Islet precursor cell (in vitro differentiated cells): ENCODE measurements at places on chromosomes 4 and X.

GRCh38 chr4:186297013-186297645 is 31.1 kb downstream of the F11 start:
- DNase-seq, result no peak

DNA sequence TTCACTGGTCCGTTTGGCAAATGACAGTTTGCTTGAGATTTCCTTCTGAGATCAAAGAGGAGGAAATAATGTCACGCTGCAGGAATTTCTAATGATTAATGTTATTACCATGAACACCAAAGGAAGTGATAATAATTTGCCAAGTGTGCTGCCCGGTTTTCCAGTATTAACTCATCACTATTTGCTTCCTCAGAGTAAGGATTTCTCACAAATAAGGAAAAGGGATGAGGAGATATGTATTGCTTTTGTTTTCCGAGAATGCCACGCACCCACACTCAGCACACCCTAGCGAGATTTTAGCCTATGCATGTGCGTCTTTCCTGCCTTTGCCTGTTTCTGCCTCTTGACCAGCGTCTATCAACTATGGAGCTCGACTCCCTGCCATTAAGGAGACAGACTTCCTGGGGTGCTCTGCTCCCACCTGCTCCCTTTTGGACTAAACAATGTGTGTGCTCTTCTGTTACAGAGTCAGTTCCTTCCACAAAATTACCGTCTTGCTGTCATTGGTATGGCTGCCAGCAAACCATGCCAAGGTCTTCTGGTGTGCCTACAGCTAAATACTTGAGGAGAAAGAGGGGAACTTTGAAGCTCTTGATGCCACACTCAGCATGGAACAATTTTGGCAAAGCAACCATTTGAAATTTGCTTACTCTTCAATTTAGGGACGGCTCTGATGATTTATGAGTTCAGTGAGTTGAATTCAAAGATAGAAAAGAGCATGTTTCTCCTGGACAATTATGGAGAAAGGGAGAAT is 393.1 kb upstream of the ZFP42 start:
- no peak for DNase-seq

GRCh38 chr4:41430792-41431191 is 107.2 kb upstream of the LIMCH1 start:
- no peak for DNase-seq

DNA sequence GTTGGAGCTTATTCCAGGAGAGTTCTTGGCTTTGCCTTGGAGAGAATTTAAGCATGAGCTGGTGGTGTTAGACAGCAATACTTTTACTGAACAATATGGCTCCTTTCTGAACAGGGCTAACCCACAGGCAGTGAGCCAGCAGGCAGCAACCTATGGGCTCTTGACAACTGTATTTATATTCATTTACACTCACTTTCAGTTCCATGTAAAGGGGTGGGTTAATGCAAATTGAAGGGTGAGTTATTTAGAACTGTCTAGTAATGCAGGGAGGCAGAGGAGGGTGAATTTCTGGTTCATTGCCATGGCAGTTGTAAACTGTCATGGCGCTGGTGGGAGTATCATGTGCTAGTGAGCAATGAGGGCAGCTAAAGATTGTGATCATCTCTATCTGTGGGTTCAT is 15.7 kb downstream of the FOXR2 start:
- no peak for DNase-seq

DNA sequence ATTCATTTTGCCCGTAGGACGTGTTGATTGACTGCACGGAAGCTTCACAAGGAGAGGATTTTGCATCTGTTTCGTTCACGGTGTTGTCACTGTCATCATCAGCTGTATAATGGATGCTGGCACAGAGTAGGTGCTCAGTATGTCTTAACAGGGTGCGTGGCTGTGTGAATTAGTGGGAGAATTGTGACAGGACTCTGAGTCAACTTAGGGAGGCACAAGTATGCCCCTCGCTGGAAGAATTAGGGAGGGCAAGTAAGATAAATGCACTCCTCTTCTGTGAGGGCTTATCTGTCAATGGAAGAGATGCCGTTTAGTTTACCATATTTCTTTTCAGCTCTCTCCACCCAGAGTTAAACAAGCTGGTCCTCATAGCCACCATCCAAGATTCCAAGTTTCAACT is 107.2 kb downstream of the TRIML1 start:
- DNase-seq, result peak; percentile 61

DNA sequence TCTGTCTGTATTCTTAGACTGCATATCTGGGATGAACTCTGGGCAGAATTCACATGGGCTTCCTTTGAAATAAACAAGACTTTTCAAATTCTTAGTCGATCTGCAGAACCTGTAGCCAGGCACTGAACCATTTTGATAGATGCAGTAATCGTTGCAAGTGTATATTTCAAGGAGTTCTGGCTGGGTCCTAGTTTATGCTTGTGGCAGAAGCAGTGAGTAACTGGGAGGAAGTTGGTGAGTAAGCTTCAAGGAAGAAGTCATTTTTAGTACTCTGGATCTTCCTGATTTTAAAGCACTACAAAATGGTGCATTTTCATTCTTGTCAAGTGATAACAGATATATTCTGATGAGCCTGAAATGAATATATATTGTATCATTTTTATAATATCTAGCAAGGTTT is 9.5 kb downstream of the HPRT1 start:
- DNase-seq, result no peak

GRCh38 chrX:31747411-31747810 is 675.6 kb upstream of the FTHL17 start:
- DNase-seq, result no peak

DNA sequence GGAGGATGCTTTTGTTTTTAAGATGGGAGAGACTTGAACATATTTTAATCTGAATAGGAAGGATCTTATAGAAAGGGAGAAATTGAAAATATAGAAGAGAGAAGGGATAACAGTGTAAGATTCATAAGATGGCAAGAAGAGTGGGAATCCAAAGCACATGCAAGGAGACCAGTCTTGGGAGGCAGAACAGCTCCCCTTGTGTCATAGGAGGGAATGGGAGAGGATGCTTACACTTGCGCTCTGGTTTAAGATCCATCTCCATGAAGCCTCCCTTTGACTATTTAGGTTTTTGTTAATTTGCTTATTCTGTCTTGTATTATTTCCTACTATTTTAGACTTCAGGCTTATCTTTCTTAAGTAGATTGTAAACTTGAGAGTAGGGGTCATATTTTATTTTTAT is 42.7 kb downstream of the KIF4A start:
- no peak for DNase-seq

GRCh38 chr4:1277667-1278665 is 11.7 kb upstream of the MAEA start:
- no peak for DNase-seq

GRCh38 chr4:163852246-163852645 is 357.8 kb downstream of the TMA16 start:
- DNase-seq, result no peak

DNA sequence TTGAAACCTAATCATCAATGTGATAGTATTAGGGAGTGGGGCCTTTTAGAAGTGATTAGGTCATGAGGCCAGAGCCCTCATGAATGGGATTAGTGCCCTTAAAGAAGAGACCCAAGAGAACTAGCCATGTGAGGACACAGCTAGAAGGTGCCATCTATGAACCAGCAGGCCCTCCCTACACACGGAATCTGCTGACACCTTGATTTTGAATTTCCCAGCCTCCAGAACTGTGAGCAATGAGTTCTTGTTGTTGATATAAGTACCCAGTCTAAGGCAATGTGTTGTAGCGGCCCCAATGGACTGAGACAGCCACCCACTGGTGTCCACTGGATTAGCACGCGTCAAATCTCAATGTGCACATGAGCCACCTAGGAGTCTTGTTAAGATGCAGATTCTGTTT is 8.4 kb upstream of the ADGRG2 start:
- DNase-seq, result no peak
